MM.1S (cell line): ENCODE measurements at places on chromosomes 5 and 9.

DNA sequence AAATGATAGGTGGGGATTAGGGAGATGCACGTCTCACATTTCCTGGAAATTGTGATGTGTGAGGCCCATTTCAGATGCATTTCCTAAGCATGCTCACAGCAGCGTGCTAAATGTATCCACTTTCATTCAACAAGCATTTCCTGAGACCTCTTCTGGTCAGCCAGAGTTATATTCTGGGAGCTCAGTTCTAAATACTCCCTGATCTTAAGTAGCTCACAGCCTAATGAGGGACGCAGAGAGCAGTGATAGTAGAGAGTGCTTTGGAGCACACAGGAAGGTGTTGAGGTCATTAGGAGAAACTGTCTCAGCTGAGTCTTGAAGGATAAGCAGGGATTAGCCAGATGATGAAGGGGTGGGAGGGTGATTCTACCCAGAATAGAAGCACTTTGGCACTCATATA is 46.2 kb upstream of the FSD1L start:
- DNase-seq = no peak

GRCh38 chr5:80977764-80978163 is 17.6 kb downstream of the RASGRF2 start:
- no peak for DNase-seq

DNA sequence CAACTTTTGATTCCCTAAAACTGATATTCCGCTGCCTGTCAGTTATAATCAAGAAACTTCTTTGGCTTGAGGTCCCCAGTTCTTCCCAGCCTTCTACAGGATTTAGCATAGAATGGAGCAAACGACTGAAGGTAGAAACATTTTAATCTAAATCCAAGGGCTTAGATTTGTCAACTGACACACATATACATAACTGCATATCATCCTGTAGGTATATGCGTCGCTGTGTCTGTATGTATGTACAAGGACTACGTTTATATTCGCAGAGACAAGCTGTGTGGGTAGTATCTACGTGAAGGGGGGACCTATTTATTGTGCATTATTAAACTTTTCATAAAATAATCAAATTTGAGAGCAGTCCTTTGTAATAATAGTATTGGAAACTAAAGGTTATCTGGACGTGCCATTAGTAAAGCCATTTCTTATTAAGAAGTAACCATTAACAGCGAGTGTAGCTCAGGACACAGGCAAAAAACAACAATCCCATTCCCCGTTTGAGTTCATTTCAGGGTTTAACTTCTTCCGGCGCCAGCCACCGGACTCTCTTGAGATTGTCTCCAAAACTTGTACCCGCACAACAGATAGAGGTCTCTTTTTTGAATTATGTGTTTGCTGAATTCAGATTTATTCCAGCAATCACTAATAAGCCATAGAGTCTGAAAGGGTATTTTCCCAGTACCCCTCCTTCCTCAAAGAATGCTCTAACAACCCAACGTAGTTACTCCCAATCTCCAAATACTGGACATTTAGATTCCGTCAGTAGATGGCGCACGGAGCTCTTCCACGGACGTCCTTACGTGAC is 2.1 kb upstream of the MLLT3 start:
- peak; percentile 69 for DNase-seq

DNA sequence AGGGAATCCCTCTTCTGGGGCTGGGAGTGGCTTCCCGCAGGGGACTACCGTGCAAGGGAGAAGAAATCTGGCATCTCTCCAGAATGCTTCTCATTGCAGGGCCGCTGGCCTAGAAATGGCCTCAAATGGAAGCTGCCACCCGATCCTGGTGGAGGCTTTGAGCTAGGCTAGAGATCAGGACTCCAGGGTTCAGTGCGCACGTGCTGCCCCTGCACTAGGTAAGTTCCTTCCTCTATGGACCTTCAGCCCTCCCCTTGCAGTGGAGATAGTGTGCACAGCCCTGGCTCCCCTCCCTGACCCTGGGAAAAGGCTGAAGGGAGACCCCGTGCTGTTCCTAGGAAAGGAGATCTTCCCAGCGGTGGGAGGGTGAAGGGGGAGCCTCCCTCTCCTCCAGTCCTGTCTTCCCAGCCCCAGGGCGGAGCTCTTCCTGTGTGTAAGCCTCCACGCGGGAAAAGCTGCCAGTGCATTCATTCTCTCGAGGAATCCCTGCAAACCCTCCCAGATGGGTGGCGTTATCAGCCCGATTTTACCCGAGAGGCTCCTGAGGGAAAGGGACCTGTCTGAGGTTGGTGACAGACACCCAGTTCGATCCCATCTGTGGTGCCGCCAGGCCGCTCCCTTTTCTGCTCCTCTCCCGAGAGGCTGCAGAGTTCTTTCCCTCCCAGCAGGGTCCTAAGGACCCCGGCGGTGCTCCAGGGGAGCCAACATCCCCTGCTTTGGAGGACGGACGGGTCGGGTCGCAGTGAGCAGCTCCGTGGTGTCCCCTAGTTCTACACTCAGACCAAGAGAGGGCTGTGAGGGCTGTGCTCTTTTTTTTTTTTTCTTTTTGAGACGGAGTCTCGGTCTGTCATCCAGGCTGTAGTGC is 1.4 kb upstream of the CERCAM start:
- DNase-seq = no peak

- peak; percentile 33 for DNase-seq
Observed at GRCh38 chr5:78985725-78986223, 664 bp upstream of the ARSB start.

DNA sequence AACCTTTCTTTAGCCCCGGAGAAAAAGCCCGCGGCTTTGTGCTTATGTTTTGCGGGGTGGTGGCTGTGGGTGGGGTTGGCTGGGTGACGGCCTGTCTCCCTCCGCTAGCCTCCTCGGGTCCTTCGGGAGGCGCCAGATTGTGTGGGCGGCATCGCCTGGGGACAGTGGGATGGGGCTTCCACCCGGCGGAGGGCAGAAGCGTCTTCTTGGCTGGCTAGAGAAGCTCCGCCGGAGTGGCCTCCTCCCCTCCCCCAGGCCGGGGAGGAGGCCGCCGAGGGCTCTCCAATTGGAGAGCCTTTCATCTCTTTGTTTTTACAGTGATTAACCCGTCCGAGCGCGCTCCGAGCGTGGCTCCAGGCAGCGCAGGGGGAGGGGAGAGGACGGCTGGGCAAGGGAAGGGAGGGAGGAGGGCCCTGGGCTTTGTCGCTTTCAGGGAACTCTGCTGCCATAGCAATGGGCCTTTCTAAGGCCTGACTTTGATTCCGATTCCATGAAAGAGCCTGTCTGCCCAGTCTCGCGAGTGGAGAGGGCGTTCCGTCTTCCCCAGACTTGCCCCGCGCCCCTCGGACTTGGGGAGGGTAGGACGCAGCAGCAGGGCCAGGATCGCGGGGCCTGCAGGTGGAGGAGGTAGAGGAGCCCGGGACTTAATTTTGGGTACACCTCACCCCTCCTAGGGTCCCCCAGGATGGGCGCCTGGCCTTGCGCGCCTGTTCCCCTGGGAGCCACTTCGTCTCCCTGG is 36.7 kb upstream of the TIFAB start:
- DNase-seq = no peak

- DNase-seq = peak; percentile 43
Observed at GRCh38 chr5:142748568-142749249, 21.5 kb upstream of the ARHGAP26 start.

DNA sequence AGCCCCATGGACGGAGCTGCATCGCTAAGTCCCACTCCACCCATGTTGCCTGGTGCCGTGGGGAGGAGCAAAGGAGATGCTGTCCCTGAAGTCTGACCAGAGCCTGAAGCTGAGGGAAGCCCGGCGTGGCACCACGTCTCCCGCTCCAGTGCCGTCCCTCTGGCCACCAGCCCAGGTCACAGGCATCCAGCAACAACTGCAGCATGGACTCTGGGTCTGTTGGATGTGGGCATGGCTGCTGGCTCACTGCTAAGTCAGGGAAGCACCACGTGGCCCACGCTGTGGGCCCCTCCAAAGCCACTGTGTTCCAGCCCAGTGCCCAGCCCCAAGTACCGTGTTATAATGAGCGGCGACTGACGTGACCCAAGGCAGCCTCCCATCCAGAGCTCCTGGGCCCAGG is 112.6 kb downstream of the SYK start:
- no peak for DNase-seq

DNA sequence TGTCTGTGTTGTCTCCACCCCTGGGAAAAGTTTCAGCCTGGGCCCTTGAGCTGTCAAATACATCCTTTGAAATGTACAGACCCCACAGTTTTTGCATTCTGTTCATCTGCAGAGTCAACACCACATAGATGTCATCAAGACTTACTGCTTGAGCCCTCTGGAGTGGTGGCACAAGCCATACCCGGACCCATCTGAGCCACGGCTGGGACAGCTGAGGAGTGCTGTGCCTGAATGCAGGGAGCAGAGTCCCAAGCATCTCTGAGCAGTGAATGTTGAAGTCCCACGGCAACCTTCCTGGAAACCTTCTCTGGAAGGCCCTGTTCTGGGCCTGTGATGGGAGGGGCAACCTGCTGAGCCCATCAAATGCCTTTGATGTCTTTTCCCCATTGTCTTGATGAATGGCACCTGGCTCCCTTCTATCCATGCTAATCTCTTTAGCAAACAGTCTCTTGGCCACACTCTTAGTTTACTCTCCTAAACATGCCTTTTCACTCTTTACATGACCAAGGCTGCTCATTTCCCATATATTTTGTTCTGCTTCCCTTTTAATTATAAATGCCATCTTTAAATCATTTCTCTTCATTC is 92.5 kb downstream of the ATPSCKMT start:
- DNase-seq = no peak

GRCh38 chr9:112555101-112555643 is 68.5 kb downstream of the KIAA1958 start:
- DNase-seq = no peak

- no peak for DNase-seq
Observed at GRCh38 chr5:150559701-150560100, 51.8 kb downstream of the NDST1 start.

- peak; percentile 50 for DNase-seq
Observed at GRCh38 chr5:25006734-25007133, 362.0 kb upstream of the CDH10 start.

- no peak for DNase-seq
Observed at GRCh38 chr9:86639899-86640379, 285.7 kb upstream of the TUT7 start.

- no peak for DNase-seq
Observed at GRCh38 chr5:160230686-160231527, 1.6 kb downstream of the FABP6 start.

DNA sequence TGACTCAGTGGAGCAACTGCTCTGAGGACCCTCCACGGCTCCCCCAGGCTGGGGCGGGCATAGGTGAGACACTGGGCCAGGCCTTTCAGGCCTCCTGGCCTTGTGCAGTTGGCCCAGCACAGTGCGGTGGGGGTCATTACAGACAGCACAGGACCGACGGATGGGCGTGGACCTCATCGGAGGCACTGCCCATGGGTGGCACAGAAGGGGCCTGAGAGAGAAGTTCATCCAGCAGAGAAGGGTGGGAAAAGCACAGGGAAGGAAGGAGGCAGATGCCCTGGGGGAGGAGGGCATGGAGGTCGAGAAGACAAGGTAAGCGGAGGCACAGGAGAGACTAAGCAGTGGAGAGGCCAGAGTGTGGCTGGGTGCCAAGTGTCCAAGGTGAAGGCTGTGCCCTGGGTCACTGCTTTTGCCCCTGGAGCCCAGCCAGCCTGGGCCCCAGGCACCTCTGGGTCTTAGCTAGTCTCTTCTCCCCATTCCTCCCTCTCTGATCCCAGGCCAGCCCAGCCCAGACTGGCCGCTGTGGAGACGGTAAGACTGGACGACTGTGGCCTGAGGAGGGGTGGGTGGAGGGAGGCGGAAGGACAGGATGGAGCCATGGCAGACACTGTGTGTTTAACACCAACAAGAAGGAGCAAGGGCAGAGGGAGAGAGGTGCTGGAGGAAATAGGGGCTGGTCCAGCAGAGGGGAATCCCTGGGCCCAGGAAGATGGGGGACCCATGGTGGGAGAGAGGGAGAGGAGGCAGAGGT is 5.7 kb downstream of the IL3 start:
- no peak for DNase-seq

- DNase-seq = no peak
Observed at GRCh38 chr5:14752497-14753071, 88.1 kb downstream of the OTULIN start.
